ENCODE measurements at places on chromosomes 2 and 18.

DNA sequence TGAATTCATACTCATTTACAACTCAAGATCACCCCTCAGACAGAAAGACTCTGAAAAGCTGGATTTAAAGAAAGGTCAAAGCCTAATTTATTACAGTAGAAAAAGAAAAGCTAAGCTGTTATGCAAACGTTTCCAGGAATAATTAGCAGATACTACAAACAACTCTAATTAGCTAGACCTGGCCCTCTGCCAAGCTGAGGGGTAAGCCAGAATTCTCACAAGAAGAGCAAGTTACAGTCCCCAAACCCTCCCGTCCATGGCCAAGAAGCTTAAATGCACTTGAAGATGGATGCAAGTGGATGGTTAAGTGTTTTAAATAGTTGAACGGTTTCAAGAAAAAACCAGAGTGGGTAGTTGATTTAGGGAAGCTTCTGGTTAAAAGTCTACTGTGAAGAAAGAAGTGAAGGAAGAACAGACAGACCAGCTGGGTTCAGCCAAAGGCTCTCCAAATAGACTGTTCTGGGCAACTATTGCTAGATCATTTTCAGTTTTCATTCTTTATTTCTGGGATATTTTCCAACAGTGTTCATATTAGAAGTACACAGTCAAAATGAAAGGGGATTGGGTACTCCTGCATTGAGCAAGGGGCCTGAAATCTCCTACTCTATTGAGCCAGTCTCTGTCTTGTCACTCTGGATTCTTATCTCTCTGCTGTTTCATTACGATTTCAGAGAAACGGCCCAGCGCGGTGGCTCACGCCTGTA, 4.8 kb downstream of the LMAN2L start:
- DNase-seq: no peak

GRCh38 chr2:211084352-211084751, 528.0 kb downstream of the CPS1 start:
- no peak for DNase-seq

DNA sequence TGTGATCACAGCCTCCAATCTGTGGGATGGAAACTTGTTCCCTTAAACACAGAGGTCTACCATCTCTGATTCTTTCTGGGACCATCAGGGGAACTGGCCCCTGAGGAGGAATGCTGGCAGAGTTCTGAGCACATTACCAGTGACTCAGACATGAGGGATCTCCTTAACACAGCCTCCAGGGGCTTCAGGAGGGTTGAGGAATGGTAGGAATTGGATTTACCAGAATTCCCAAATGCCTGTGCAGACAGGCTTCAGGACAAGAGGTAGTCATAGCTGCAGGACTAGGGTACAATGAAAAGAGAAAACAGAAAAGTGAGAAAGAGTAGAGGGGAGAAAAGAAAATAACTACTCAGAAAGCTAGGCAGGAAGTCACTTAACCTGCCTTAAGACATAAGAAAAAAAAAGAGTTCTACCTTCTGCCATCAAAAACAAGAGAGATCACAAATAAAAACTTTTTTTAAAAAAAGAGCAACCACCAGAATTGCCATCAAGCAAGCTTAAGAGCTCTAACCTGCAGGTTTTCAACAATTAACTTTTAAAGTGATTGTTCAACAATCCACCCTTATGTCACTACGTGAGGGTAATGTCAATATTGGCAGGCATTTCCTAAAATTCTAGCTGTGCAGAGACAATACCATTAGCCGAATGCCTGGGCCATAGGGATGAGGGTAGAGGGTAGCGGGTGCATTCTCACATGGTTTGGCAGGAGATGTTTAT, 524.4 kb downstream of the BCL11A start:
- DNase-seq: no peak

- DNase-seq: peak; percentile 85
Observed at GRCh38 chr18:62018034-62018758, 125.4 kb upstream of the RNF152 start.

- DNase-seq: no peak
Observed at GRCh38 chr2:205556841-205557539, 125.3 kb upstream of the NRP2 start.

- DNase-seq: no peak
Observed at GRCh38 chr2:38146275-38146906, 70.4 kb upstream of the CYP1B1 start.

DNA sequence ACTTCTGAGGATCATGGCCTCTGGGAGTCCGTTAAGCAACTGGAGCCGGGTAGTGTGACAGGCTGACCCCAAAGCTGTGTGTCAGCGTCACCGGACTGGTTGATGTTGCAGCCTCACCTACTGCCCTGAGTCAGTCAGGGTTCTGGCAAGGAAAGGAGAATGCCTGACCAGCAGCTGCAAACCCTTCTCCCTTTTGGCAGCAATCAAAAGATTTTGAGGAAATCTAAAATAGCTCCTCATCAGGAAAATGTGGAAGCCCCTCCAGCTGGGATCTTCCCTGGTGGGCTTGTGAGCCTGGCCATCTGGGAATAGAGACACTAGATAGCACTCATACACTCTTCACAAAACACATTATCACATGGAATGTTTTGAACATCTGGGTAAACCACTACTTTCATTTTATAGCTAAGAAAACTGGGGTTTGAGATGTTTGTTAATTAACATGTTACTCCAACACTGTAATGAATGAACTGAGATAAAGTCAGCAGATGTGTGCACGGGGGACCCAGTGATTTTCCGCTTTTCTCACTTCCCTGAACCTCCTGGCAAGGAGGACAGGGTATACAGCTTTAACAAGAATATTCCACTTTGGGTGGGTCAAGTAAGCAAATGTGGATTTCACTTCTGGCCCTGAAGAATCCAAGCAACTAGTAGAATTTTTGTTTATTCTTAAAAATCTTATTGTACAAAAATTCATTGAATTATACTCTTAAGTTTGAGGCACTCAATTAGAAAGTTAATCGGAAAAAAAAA, 24.7 kb downstream of the CLUL1 start:
- no peak for DNase-seq

GRCh38 chr2:15674637-15675455, 83.2 kb downstream of the DDX1 start:
- no peak for DNase-seq

DNA sequence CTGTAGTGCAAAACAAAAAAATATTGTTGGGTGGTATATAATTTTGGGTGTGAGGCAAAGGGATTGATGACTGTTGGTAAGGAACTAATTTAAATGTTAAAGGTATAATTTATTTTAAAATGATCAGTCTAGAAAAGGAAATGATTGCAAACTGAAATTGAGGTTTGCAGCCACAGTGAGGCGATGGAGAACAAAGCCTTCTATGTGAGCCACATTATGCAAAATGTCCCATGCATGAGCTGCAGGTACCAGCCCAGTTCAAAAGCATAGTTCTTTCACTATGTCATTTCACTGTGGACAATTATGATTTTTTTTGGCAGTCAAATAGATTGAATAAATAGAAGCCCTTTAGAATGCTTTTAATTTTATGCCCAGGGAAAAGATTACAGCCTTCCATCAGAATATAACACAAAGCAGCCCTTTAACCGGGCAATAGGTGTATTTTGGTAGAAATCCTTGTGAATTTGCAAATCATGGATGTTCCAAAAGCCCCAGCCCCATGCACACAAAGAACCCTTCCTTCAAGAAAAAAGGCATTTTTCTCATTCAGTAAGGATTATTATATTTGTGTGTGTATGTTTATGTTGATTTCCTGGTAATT, 1.7 kb downstream of the MAP2 start:
- no peak for DNase-seq

GRCh38 chr2:191895195-191895594, 48.3 kb upstream of the CAVIN2 start:
- DNase-seq: no peak

DNA sequence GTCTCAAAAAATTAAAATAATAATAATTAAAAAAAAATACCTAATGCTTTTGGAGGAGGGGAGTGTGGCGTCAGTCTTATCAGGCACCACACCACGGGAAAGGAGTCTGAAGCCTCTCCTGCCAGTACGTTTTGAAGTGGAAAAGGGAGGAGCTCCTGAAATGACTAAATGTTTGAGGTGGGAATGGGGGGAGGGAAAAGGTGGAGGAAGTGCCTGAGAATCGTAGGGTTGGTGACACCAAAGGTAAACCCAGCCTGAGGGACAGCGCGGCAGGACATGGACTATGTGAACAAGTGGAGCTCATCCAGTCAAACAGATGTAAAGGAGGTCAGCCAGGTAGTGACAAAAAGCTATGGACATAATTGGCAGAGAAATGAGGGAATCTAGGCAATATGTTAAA, 42.2 kb upstream of the EPHA4 start:
- DNase-seq: no peak

GRCh38 chr2:55111570-55112228, 61.4 kb upstream of the RTN4 start:
- DNase-seq: peak; percentile 48
